ENCODE measurements at places on chromosomes 7 and 10. TPM values are rescaled to one million over a fixed set of nuclear protein-coding genes. Genes with fewer than 3 reads are reported as not detected.

Gene PRF1
- total RNA-seq: not detected

Gene UNCX
- total RNA-seq: not detected

Gene MYH16
- total RNA-seq: not detected

Gene ASZ1
- total RNA-seq: not detected

Gene C7orf57
- total RNA-seq: not detected

Gene CYP3A5
- not detected for total RNA-seq

All from cardiac atrium fibroblast (primary cell).